GM12878 (cell line): ENCODE measurements at places on chromosomes 6 and 20. TPM values are rescaled to one million over a fixed set of nuclear protein-coding genes. Genes with fewer than 3 reads are reported as not detected.

The KIFC1 gene
- 69.2 and 80.8 TPM in 2 replicates for total RNA-seq

The GLP1R gene
- total RNA-seq = 0.05 TPM in 1 of 2 replicates, not detected in the other

- H3K36me3 ChIP-seq = no peaks in the 10 kb centered on the region; the same call in 1 of the 2 replicates
- H3K27ac ChIP-seq = no peak overlapping the region
- H3K4me3 ChIP-seq = no peak overlapping the region
- peaks cover 28% of the 10 kb centered on the region for H3K4me1 ChIP-seq
- H3K27me3 ChIP-seq = no peaks in the 10 kb centered on the region
Observed at GRCh38 chr6:16684195-16684689, 77.0 kb downstream of the ATXN1 start.

DNA sequence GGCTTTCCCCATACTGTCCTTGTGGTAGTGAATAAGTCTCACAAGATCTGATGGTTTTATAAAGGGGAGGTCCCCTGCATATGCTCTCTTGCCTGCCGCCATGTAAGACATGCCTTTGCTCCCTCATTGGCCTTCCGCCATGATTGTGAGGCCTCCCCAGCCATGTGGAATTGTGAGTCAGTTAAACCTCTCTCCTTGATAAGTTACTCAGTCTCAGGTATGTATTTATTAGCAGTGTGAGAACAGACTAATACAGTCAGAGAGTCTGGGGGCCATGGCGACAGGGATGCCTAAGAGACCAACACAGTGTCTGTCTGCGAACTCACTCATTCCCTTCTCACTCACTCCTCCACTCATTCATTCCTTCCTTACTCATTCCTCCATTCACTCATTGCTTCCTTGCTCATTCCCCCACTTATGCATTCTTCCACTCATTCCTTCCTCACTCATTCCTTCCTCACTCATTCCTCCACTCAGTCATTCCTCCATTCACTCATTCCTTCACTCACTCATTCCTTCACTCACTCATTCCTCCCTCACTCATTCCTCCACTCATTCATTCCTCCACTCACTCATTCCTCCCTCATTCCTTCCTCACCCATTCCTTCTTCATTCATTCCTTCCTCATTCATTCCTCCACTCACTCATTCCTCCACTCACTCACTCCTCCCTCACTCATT lies 137.5 kb upstream of the AGPAT4 start:
- no peak overlapping the region for H3K4me3 ChIP-seq
- no peaks in the 10 kb centered on the region for H3K27me3 ChIP-seq
- H3K4me1 ChIP-seq = no peaks in the 10 kb centered on the region
- no peak for DNase-seq
- no peaks in the 10 kb centered on the region for H3K36me3 ChIP-seq
